Activated CD4-positive, alpha-beta memory T cell treated with anti-CD3 and anti-CD28 coated beads, Interleukin-2, amount 10 ng/mL, durations not matched to agents 7 days and 5 days (primary cell): ENCODE measurements at places on chromosomes 1 and 21.
A peak's percentile ranks its signal among the peaks of the same experiment; 100 is the strongest.

GRCh38 chr1:182616130-182617013 lies 12.2 kb upstream of the RGS16 start:
- DNase-seq: peak; percentile 91
- H3K36me3 ChIP-seq: peaks cover 8% of the 10 kb centered on the region
- peak overlapping the region; percentile 79 for H3K27ac ChIP-seq
- H3K27me3 ChIP-seq: peaks cover 70% of the 10 kb centered on the region
- H3K4me3 ChIP-seq: peak overlapping the region; percentile 66

- peaks cover 35% of the 10 kb centered on the region for H3K27me3 ChIP-seq
- no peak within 1 kb of the TSS for H3K27ac ChIP-seq
- no peak for DNase-seq
- H3K4me1 ChIP-seq: peaks cover 4% of the 10 kb centered on the region
- H3K4me3 ChIP-seq: no peak within 1 kb of the TSS
- no peaks in the 10 kb centered on the region for H3K36me3 ChIP-seq
These were observed at the start of gene FMN2 for GRCh38 chr1:240091614-240092300. Gene FMN2, plus strand, starts transcription at chr1:240091883. Its CDS starts 227 bp downstream, at chr1:240092110.

- no peaks in the 10 kb centered on the region for H3K27me3 ChIP-seq
- no peak overlapping the region for H3K27ac ChIP-seq
- no peaks in the 10 kb centered on the region for H3K36me3 ChIP-seq
- H3K4me3 ChIP-seq: no peak overlapping the region
These were observed 28.4 kb downstream of the EXTL2 start for GRCh38 chr1:100866041-100866900.

GRCh38 chr1:34924759-34925555 lies 4.5 kb downstream of the DLGAP3 start:
- peaks cover 65% of the 10 kb centered on the region for H3K27me3 ChIP-seq
- peak; percentile 59 for DNase-seq
- H3K36me3 ChIP-seq: peaks cover 5% of the 10 kb centered on the region
- H3K4me3 ChIP-seq: no peak overlapping the region
- peaks cover 5% of the 10 kb centered on the region for H3K4me1 ChIP-seq
